Lung microvascular endothelial cell (primary cell): ENCODE measurements at places on chromosomes 16 and 17. TPM values are rescaled to one million over a fixed set of nuclear protein-coding genes. Genes with fewer than 3 reads are reported as not detected.
A peak's percentile ranks its signal among the peaks of the same experiment; 100 is the strongest.

Gene TPSAB1
- total RNA-seq, result not detected in 2 replicates

DNA sequence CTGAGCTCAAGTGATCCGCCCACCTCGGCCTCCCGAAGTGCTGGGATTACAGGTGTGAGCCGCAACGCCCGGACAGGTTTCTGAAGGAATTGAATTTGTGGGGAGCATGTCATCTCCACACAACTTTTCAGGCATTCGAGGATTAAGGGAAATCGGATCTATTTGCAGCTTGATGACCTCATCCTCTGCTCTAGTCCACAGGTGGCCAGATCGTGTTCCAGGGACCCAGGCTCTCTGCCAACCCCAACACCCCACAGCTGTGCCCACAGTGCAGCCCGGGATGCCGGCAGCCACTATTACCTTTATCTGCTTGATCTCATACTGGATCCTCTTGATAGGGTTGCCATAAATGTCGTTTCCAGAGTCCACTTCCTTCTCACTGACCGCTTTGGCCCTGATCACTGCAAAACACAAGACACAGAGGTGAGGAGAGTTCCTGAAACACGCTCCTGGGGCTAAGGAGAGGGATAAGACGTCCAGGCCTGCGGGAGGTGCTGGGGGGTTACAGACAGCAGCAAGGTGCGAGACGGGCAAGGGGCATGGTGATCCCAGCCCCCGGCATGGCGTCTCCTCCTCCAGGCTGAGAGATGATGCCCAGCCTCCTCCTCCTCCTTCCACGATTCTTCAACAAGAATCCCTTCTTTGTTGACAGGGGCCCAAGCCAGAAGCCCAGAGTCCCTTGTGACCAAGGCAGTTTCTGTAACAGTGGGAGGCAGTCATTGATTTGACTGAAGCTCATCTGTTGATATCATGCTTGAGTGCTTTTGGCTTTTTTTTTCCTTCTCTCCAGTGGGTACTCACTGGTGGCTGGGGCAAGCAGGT, 29.3 kb downstream of the CEP295NL start:
- DNase-seq, result peak; percentile 73

GRCh38 chr17:77436058-77436442, 295.3 kb downstream of the SEC14L1 start:
- DNase-seq, result peak; percentile 44

Gene SECTM1
- 1.3 and 1.8 TPM in 2 replicates for total RNA-seq

- no peak for DNase-seq
Observed at GRCh38 chr17:74088934-74089329, 114.5 kb upstream of the RPL38 start.

DNA sequence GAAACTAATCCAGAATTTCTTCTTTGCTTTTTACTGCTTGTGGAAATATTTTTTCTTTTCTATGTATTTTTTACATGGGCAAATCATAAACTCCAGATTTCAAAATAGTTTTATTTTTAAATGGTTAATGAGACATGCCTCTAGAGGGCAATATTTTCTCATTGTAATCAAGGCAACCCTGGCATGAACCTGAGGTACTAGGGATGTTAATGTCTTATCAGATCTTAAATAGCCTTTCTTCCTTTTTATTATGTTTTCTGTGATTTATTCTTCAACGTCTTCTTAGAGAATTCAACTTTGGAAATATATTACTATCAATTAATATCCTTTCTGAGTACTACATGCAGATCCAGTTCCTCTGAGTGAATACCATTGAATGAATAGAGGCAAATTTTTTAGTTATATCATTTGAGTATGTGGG, 324.7 kb downstream of the BCAS3 start:
- DNase-seq, result peak; percentile 35

- DNase-seq, result no peak
Observed at GRCh38 chr16:49275050-49275730, 6.4 kb downstream of the CBLN1 start.

Gene SLFN12
- total RNA-seq, result 25.9 and 50.4 TPM in 2 replicates

- DNase-seq, result no peak
Observed at GRCh38 chr17:4175921-4176807, 33.2 kb downstream of the CYB5D2 start.

DNA sequence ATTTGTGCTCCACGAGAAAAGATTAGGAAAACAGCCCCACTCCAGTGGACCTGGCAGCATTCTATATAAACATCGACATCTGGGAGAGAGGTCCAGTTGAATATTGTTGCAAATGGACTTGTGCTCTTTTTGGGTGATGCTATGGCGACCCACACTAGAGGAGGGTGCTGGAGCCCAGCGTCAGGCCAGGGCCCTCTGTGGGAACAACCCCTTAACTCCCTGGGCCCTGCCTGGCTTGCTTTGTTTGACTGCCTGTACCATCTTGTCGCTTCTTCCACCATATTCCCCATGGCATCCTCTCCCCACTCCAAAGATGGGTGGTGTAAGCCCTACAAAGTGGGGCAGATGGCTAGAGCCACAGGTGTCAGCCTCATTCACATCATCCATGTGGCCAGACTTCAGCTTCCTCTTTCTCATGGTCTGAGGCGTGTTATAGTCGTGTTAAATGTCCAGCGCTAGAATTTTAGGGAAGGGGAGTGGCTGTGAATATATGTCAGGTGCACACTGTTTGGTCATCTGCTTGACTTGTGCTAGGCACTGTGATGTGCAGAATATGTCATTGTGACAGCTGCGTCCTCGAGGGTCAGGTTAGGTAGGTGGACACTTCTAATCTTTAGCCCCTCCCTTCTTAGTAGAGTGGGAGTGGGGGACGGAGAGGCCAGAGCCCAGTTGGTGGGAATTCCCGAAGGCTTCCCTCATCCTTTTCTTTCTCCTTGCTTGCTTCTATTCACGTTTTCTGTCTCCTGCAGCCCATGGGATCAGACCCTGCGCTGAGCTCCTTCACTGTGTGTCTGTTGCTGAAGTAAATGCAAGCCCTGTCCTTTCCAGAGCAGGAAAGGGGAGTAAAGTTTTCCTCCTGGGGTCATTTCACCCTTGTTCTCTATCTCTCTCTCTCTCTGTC, 49.8 kb downstream of the MPRIP start:
- DNase-seq, result no peak

GRCh38 chr17:4788159-4788806, 481 bp upstream of the GLTPD2 start:
- DNase-seq, result no peak
